ENCODE measurements at places on chromosomes 1 and 21.

GRCh38 chr1:207962716-207963426, 51.9 kb upstream of the CD34 start:
- DNase-seq = peak; percentile 75

- DNase-seq = no peak
These were observed 9.8 kb downstream of the TNFRSF18 start for GRCh38 chr1:1196431-1197187.

- DNase-seq = no peak
These were observed 37.2 kb upstream of the EPHA8 start for GRCh38 chr1:22526098-22526497.

DNA sequence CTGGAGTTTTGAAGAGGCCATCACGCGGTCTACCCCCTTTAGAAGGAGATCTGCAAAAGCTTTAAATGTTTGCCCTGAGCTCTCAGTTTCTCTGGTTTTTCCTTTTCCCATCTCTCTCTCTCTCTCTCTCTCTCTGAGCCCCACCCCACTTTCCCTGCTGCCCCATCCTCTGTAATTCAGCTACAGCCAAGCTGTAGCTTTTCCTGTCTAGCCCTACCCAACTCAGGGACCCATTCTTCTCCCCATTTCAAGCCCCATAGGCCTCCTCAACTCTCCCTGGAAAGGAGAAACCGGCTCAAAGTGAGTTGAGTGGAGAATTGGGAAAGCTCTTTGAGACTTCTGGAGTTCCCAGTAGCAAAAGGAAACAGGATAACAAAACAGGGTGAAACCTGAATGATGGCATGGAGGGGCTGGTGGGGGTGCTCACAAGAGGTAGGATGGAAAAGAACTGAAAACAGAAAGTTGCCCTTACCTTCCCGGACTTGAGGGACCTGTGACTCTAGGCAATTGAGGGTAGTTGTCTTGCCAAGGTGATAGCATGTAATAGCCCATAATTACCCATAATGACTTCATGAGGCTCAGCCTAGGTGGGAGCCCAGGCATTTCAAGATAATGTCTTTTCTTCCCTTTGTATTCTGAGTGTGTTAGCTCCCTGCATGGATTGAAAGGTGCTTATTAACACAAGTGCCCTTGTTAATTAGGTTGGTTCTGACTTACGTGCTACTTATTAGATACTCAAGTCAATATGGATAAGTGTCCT, 84.9 kb downstream of the SLC16A1 start:
- DNase-seq = no peak

DNA sequence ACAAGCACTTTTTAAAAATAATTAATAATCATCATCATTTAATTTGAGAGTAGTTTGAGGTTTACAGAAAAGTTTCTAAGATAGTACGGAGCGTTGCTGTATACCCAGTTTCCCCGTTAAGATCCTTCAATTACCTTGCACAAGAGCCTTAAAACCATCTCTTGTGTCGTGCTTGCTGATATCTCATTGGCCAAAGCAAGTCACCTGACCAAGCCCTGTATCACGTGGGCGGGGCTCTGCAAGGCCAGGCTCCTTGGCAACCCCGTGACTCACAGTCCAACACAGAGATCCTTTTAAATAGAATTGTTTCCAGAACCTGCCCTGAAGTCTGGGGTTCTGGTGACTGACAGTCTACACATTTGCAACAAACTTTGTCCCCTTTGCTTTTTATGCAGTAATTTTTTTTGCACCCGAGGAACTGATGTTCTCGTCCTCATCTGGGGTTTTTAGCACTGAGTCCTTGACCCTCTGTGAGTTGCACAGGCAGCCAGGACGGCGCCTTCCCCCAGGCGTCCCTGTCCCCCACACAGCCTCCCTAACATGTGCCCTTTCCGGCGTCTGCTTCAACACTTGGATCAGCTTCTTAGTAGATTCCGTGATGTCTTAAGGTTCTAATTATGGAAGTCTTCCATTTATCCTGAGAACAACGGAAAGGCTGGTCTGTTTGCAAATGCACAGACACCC, 183.3 kb upstream of the TMEM51 start:
- DNase-seq = no peak

DNA sequence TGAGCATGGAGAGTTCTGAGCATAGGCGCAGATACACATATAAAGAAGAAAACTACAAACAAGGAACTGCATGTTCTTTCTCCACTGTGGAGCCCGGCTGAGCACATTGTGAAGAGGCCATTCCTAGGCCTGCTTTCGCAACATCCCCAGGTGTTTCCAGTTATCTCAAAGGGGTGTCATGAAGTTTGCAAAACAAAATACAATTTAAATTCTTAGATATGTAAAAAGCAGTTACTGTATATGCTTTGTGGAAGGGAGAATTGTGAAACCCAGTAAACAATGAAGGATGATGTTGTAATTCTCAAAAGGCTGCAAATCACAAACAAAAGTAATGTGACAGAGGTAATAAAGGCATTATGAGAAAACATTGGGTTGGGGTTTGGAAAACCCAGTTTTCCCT, 98.6 kb upstream of the ZNF644 start:
- DNase-seq = no peak

- no peak for DNase-seq
These were observed 163.4 kb upstream of the ETV3 start for GRCh38 chr1:157301477-157302198.

DNA sequence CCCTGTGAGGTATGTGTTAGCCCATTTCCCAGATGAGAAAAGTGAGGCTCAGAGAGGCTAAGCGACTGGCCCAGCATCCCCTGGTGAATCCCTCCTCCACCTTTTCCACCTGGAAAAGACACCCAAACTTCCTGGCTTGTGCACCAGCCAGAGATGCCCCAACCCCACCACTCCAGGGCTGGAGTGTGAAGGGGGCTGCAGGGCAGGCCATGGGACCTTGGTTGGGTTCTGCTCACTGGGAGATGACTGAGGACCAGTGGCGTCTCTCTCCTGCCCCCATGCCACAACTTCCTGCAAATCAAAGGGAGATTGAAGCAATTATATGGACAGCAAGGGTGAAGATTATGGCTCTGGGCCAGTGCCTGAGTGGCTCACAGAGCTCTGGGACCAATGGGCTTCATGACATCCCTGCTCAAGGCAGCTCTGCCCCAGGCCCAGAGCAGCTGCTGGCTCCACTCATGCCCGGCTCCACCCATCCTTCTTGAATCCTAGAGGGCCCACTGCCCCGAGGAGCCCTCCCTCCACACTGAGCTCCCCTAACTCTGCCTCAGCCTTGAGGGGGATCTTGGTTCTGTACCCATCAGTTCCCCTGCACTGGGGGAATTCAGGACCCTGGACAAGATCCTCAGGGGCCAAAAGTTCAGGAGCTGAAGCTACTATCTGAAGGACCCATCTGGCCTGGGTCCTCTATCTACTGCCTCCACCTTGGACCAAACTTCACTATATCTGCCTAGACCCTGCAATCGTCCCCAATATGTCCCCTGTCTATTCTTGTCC, 416.9 kb downstream of the PTPRU start:
- no peak for DNase-seq

GRCh38 chr1:109309347-109309746, 2.5 kb upstream of the MYBPHL start:
- DNase-seq = no peak

DNA sequence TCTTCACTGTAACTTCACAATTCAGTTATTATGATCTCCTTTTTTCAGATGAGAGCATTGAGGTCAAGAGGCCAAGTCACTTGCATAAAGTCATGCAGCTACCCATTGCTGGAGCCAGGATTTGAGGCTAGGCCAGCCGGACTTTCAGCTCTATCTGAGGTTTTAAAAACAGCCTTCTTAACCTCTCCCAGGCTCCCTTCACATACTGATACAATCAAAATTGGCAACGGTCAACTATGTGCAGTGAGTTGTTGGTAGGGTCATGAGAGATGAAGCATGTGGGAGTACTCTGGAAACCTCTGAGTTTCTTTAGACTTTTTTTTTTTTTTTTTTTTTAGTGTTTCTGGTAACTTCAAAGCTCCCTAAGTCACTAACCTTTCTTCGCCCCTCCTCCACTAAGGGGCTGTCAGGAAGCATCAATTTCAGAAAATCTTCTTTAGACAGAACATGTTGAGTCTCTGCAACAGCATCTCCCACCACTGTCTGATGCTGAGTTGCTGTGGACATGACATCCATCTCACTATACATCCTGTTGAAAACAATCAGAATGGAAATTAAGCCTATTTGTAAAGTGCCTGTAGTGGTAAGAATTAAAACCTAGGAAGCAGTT, 201.8 kb downstream of the SIPA1L2 start:
- DNase-seq = no peak

GRCh38 chr1:213231795-213232231, 180.8 kb downstream of the RPS6KC1 start:
- no peak for DNase-seq

DNA sequence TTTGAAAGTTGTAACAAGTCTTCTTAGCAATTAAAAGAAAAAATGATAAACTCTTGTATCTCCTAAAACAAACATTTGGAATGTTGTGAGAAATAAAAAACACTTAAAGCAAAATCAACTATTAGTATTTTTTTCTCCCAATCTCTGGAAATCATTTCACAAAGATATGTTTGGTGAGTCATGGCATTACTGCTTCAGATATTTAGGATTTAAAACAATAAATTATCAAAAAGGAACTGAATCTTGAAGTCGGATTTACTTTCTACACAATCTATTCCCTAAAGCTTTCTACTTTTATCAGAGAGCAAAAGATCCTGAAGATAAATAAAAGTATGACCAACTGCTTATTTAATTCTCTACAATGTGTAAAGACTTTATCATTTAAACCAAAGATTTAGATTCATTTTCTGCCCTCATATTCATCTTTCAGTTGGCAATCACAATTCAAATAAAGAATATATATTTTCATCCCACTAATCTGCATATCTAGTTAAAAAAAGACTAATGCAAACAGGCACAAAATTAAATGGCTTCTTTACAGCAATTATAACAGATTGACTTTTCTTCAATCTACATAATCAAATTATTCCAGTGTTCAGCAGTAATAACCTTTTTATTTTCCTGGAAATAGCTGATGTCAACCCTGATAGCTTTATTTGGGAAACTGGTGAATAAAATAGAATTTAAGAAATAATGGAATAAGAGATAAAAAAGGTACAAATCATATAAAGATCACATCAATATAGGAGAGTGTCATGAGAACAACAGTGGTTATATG, 230.0 kb downstream of the COP1 start:
- DNase-seq = no peak

- DNase-seq = no peak
These were observed 1.8 kb downstream of the UBAP2L start for GRCh38 chr1:154222518-154222917.

DNA sequence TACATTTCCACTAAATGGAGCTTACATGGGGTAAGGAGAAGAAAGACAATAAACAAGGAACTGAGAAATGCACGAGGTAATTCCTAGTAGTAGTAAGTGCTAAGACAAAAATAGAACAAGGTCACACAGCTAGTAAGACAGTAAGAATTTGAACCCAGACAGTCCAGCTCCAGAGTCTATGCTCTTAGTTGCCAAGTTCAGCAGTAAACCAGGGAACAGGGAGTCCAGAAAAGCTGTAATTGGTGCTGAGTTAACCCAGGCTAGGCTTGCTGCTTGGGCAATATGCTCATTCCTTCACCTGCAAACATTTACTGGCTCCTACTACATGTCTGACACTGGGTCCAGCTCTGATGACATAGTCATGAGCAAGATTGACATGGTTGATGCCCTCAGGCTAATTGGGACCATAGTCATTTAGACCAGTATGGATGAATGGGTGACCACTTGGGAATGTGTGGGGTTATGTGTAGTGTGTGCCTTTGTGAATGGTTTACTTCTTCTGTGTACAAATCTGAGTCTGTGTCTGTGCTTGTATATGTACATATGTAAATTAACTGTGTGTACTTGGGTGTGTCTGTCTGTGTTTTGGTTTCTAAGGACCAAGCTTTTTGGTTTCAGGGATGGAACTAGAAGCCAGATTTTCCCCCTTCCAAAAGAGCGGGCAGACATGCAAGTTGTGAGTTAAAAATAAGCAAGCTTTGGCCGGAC, 2.0 kb downstream of the GPX7 start:
- no peak for DNase-seq

DNA sequence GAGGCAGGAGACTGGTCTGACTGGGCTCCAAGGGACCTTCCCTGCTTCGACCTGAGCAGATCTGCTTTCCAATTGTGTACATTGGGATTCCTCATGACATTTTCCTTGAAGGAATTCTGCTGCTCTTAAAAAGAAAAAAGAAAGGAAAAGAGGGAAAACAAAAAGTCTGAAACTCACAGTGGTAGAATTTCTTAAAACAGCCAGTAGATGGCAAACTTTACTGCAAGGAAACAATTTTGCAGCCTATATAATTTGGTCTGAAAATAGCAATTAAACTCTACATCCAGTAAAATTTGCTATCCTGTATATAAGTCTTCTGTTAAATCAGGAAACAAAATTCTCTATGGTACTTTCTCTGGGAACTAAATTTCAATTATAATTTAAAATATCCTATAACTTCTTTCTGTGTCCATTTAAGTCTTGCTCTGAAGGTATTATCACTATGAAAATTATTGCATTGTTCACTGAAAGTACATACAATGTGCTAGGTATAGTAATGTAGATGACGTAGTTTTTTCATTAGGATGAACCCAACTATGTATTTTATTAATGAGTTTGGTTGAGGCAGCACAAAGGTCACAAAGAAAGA, 59.8 kb downstream of the CRB1 start:
- DNase-seq = no peak

All from hindlimb muscle (tissue), 1 donor.